Fibroblast of pulmonary artery (primary cell): ENCODE measurements at places on chromosomes 16 and 17.

- DNase-seq, result no peak
These were observed 154.2 kb downstream of the MYO1D start for GRCh38 chr17:32722733-32723132.

DNA sequence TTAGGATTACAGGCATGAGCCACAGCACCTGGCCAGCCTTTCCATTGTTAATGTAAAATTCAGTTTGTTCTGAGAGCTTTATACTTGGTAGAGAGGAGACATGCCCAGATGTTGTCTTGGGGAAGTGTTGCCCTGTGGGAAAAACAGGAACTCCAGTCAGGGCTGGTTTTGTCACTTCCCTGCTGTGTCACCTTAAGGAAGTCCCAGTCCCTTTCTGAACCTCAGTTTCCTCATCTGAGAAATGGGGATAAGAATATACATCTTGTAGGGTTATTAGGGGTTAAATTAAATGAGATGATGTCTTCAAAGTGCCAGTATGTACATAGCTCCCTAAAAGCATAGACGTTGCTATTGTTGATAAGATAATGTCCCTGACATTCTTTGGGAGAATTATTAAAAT lies 25.3 kb downstream of the CLEC16A start:
- DNase-seq, result no peak

- no peak for DNase-seq
These were observed at the start of gene PGP for GRCh38 chr16:2214719-2214968. Gene PGP, minus strand, starts transcription at chr16:2214840. Its CDS starts 63 bp downstream, at chr16:2214777.

- no peak for DNase-seq
These were observed 12.7 kb upstream of the RASD1 start for GRCh38 chr17:17508646-17509591.

- no peak for DNase-seq
These were observed 2146.5 kb downstream of the TP53TG3F start for GRCh38 chr16:35605921-35606320.

DNA sequence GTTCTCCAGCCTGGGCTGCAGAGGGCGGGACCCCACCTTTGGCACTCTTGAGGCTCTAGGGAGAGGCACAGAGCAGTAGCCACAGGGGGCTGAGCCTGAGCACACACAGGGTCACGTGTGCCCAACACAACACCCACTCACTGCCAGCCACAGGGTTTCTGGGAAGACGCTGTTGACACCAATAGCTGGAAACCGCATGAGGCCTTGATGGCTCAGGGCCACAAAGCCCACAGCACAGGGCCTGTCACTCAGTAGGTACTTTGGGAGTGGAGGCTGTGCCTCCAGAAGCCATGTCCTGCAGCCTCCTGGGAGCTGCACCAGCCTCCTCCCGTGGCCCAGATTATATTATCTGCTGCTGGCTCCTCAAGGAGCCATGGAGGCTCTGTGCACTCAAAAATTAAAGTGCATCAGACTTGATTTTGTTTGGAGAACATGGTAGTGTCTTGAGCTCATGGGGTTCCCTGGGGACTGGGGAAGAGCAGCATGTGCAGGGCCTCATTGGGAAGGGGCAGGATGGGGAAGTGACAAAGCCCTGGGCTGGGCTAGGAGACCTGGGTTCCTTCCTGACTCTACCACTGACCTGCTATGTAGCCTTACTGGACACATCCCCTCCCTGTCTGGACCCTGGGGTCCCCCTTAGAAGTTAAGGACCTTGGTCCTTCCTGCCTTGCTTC lies 12.5 kb upstream of the SREBF1 start:
- peak; percentile 41 for DNase-seq

DNA sequence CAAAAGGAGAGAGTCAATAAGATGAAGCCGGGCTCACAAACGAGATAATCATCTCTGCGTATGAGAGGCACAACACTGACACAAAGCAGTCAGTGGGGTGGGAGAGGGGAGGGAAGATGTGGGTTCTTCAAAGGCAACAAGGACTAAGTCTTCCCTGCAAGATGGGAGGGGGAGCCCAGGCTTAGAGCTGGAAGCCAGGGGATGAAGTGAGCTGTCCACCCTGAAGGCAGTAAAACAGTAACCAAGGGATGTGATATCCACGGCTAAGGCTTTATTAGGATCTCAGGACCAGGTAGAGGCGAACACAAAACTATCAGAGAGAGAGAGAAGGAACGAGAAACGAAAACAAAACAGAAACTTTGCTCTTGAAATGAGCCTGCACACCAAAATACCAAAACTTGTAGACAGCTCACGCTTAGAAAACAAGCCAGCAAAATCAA lies 115.9 kb downstream of the DYNLRB2 start:
- DNase-seq, result no peak

DNA sequence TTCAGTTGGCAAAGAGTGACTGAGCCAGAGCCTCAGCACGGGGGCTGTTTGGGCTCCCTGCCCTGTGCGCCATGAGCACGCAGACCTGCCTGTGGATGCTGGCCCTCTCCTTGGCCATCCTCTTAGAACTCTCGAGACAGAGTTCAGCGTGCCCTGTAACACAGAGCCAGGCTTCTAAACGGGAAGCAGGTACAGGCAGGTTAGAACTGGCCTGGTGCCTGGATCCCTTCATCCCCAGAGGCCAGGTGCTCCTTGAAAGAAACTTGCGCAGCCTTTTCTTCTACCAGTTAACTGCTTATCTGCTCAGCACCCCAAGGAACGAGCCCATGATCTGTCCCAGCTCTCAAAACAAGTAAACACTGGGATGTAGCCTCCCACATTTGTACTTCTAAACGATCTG lies 6.9 kb downstream of the CCNF start:
- no peak for DNase-seq

GRCh38 chr16:78523212-78523985 lies 423.9 kb downstream of the WWOX start:
- no peak for DNase-seq

DNA sequence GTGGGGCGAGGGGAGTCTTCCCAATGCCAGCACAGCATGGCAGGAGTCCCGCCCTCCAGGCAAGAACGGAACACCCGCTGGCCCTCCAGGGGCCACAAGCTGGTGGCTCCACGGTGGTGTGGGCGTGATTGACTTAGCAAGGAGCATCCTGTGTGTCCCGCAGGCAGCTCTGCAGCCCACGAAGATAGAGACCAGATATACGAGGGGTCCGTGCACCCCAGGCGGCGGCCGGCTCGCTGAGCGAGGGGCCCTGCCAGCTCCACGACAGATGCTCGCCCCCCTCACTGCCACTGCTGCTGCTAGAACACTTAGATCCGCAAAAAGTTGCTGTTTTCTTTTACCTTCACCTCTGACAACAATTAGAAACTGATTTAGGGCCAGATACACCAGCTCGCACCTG lies 10.0 kb upstream of the CACNA1H start:
- DNase-seq, result no peak

DNA sequence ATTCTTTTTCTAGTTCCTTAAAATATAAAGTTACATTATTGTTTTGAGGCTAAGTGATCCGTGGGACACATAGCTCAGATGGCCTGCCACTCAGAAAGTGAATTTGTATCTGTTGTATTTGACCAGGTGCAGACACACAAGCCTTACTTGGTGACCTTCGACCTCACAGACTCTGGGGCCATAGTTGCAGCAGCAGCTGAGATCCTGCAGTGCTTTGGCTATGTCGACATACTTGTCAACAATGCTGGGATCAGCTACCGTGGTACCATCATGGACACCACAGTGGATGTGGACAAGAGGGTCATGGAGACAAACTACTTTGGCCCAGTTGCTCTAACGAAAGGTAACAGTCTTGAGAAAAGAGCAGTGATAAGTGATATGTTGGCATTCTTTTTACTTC lies 30.5 kb downstream of the TMEM11 start:
- DNase-seq, result no peak

- DNase-seq, result no peak
These were observed 35.4 kb downstream of the COX10 start for GRCh38 chr17:14104734-14105133.

DNA sequence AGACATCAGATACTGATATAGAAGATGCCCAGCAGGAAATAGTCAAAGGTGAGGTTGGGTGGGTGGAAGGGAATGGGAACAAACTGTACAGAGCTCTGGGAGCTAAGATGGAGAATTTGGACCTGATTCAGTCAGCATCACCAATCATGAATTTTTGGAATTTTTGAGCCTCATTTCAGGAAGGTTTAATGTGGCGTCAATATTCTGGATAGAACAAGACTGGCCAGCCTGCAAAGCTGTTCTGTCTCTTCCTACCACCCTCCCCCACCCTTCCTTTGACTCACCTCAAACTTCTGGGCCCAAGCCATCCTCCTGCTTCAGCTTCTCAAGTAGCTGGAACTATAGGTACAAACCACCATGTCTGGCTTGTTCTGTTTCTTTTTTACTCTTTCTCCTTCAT lies 32.6 kb downstream of the CTCF start:
- DNase-seq, result peak; percentile 71

DNA sequence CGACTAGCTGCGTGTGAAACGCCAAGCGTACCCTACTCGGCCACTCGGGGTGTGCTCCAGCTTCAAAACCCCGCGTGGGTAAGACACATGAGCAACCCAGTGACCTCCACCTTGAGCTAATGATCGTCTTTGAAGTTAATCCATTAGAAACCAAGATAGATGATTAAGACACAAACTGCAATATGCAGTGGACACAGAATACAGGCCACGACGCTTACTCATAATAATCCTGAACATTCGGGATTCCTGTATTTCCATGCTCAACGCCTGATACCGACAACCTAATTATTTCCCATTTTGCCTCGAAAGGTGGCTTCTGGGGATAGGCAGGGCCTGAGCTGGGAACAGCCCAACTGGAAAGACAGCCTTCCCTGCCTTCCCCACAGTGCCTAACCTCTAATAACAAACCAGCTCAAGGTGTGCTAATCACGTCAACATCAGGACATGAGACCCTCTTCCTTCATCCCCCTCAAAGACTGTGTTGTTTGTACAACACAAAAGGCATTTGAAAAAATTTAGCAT lies 504 bp upstream of the COPRS start:
- DNase-seq, result no peak

DNA sequence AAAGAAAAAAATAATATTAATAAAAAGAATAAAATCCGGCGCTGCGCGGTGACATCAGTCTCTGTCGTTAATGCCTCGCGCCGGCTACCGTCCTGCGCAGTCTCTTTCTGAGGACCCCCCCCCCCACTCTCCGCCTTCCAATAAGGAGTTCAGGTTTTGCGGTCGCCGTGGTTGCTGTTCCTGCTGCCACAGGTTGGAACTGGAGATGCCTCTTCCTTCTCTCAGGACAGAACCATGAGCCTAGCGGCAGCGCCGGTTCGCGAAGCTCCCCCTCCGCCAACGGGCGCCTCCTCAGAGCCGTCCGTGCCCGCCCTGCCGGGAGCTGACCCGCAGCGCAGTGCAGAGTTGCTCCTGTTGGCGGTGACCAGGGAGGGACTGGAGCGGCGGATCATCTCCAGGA lies 2093.4 kb downstream of the TP53TG3F start:
- no peak for DNase-seq

GRCh38 chr17:73546770-73547536 lies 97.3 kb downstream of the SDK2 start:
- DNase-seq, result no peak

DNA sequence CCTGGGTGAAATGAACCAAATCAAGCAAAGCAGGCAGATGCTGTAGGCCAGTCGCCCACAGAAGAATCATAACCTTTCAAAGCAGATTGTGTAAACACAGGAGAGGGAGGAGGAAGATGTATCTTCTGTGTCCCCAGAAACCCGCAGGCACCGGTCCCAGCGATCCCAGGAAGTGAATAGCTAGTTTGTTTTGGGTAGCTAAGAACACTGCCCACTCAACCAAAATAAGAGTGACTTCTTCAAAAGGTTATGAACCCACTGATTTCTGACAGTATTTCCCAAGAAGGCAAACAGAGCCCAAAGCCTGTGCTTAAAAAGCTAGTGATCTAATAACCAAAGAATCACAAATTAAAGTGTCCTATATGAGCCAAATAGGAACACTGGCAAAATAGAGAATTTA lies 67.8 kb downstream of the GRIN2A start:
- no peak for DNase-seq

DNA sequence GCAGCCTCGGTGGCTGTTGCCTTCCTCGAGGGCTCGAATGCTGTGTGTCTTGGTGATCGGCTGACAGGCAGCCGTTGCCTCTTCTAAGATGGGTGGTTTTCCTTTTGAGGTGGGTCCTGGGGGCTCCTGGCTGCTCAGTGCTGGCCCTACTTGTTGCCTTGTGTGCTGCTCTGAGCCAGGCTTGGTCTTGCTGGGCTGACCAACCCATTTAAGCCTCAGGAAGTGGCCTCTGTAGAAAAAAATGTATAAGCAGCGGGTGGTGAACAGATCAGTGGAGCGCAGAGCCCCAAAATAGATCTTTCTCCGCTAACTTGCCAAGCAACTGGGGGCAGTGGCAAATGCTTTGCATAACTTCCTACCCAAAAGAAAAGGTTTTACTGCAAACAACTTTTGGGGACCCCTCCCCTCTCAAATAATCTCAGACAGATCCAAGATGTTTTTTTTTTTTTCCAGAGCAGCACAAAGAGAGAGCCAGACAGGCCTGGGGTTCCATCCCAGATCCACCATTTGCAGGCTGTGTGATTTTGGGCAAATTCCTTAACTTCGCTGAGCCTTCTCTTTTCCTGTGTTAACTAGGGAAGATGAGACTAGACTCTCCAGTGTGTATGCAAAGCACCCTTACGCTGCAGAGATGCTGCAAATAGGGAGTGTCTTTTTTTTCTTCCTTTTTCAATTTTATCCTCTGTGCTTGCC lies 42.5 kb downstream of the PLCG2 start:
- no peak for DNase-seq

- DNase-seq, result no peak
These were observed 30.5 kb downstream of the PIK3R6 start for GRCh38 chr17:8836821-8837562.
